C1 segment of cervical spinal cord (tissue), 14 donors: ENCODE measurements at places on chromosomes 2 and 18.

GRCh38 chr2:68766376-68766845, 31.8 kb downstream of the ARHGAP25 start:
- no peak for DNase-seq

- DNase-seq: peak; percentile 68
These were observed at the start of gene INO80D for GRCh38 chr2:206085742-206086445. Gene INO80D (minus strand): TSS chr2:206086174. CDS start chr2:206063016, 23,158 bp downstream.

GRCh38 chr18:4352746-4353551, 102.2 kb downstream of the DLGAP1 start:
- DNase-seq: no peak

DNA sequence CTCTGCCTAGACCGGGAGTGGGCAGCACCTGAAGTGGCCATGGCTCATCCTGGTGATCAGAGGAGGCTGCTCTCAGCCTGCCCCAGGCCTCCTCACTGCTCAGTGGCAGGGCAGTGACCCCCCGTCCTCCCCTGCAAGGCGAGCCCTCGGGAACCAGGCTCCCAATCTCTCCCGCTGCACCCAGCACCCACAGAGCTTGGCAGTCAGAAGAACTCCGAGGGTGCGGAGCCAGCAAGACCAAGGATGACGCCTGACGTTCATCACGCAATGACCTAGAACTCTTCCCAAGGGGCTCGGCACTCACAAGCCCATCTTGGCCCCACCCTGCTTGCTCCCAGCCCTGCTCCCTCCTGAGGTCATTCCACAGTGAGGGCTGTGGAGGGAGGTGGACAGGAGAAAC, 189.8 kb upstream of the SALL3 start:
- DNase-seq: no peak

DNA sequence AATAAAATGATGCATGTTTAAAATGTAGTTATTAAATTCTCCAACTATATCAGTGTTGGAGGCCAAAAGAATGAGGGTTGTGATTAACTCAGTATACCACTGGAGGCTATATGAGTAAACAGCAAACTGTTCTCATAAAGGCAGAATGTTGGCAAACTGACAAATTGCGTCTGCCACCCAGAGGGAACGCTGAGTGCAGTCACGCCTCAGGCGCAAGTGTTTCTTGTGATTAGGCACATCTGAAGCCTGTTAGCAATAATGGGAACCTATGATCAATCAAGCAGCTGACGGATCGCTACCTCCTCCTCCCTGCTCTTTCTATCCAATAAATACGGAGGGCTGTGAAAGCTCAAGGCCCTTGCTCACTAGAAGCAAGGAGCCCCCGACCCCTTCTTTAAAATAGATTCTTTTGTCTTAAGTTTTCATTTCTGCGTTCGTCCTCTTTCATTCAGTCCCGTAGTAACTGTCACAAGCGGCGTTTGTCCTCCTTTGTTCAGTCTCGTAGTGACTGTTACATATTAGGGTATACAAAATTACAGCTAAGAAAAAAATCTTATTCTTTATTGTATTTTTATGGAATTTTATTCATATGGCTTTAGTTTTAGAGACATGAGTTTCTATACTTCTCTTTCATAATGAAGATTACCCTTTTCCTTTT, 16.3 kb upstream of the RMND5A start:
- no peak for DNase-seq

DNA sequence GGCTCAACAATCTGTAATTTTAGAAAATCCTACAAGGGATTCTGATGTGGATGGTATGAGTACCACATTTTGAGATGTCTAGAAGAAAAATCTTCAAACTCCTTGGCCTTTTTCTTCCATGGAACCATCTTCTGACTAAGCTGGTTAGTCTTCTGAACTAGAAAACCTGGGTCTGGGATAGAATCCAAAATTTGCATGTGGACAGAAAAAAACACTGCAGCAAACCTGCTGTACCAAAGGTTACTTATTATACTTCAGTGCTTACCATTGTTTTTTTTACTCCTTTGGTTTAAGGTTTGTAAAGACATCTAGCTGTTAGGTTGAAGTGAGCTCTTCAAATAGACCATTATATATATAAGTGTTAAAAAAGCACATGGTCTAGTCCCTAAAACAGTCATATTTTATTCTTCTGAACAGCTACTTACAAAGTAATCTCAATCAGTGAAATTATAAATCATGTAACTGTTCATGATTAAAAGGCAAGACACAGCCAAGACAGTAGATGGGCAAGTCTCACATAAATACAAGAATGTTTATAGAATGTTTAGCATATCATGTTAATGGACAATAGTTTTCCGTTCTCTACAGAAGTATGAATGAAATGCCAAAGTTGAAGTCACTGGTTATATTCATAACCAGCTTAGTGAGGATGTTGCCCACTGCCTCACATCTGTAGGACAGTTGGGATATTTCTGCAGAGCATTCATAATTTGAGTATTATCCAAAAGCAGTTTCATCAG, 85.5 kb downstream of the ORC4 start:
- no peak for DNase-seq

- no peak for DNase-seq
These were observed 8.2 kb upstream of the TMEM182 start for GRCh38 chr2:102753563-102754159.

GRCh38 chr2:191333911-191334357, 88.7 kb downstream of the MYO1B start:
- no peak for DNase-seq
